ENCODE measurements at places on chromosomes 11 and 22.

DNA sequence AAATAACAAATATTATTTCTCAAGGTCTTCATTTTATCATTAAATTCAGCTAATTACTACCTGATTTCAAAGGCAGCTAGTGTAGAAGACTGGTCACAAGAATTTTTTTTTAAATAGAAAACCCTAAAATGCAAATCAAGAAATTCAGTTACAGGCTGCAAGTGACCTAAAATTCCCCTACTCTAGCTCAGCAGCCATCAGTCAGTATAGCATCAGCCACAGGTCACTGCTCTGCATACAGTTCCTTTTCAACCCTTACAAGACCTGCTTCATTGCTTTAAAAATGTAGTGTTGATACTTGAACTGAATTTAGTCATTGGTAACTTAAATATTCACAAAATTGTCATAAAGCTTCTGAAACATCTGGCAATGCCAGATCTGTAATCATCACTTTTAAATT is 9.5 kb upstream of the B3GNT6 start:
- no peak for DNase-seq

- DNase-seq, result no peak
Observed at GRCh38 chr22:24353121-24353520, 74.3 kb upstream of the ADORA2A start.

GRCh38 chr11:119384332-119384731 is 2.8 kb upstream of the USP2 start:
- DNase-seq, result no peak

GRCh38 chr11:8056810-8057463 is 24.1 kb upstream of the TUB start:
- DNase-seq, result peak; percentile 83
